ENCODE measurements at places on chromosomes 1 and 21. TPM values are rescaled to one million over a fixed set of nuclear protein-coding genes. Genes with fewer than 3 reads are reported as not detected.
A peak's percentile ranks its signal among the peaks of the same experiment; 100 is the strongest.

Gene GJB3
- 63.0 TPM for total RNA-seq

Gene PBX1
- total RNA-seq: 57.7 TPM

Gene NCMAP
- 0.50 TPM for total RNA-seq

Gene JAM2
- not detected for total RNA-seq

Gene NEK7
- total RNA-seq: 67.4 TPM

Gene DUSP23
- 33.1 TPM for total RNA-seq

Gene MFSD2A
- total RNA-seq: 1.4 TPM

GRCh38 chr1:168918860-168919741 lies 187.4 kb upstream of the ATP1B1 start:
- H3K4me3 ChIP-seq: no peak overlapping the region
- DNase-seq: peak; percentile 76
- peaks cover 73% of the 10 kb centered on the region for H3K4me1 ChIP-seq
- H3K27me3 ChIP-seq: no peaks in the 10 kb centered on the region

DNA sequence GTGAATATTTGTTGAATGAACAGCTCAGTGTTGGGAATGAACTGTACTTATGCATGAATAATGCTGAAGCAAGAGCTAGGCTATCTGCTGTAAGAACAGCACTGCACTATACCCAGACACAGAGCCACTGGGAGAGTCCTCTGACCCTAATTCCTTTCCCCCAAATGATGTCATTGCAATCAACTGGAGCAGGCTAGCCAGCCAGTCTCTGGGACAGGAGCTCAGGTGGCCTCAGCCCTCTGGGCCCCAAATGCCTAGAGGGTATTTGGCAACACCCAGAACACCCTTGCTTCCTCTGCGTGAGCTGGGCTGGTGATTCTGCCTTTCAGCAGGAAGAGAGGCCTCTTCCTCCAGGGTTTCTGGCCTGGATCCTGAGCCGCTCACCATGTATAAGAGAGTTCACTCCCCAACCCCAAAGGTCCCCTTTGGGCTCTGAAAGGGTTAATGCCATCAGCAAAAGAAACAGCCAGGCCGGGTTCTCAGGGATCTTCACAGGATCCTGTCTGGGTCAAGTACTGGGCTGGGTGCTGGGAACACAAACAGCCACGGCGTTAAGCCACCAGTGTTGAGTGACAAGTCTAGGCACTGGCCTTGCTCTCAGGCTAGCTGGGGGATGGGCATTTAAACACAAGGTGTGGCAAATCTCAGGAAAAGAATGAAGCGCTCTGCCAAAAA lies 3.7 kb upstream of the PADI4 start:
- H3K4me3 ChIP-seq: no peak overlapping the region
- peak overlapping the region; percentile 91 for H3K27ac ChIP-seq
- DNase-seq: peak; percentile 97

- H3K27ac ChIP-seq: no peak overlapping the region
- no peak for DNase-seq
- no peaks in the 10 kb centered on the region for H3K36me3 ChIP-seq
- H3K4me3 ChIP-seq: no peak overlapping the region
- peaks cover 24% of the 10 kb centered on the region for H3K4me1 ChIP-seq
- no peaks in the 10 kb centered on the region for H3K27me3 ChIP-seq
Measured at GRCh38 chr1:182611787-182612186, 7.6 kb upstream of the RGS16 start.

GRCh38 chr1:5067246-5067645 lies 412.8 kb downstream of the AJAP1 start:
- H3K27me3 ChIP-seq: no peaks in the 10 kb centered on the region
- no peak overlapping the region for H3K27ac ChIP-seq
- no peaks in the 10 kb centered on the region for H3K36me3 ChIP-seq
- no peaks in the 10 kb centered on the region for H3K4me1 ChIP-seq

DNA sequence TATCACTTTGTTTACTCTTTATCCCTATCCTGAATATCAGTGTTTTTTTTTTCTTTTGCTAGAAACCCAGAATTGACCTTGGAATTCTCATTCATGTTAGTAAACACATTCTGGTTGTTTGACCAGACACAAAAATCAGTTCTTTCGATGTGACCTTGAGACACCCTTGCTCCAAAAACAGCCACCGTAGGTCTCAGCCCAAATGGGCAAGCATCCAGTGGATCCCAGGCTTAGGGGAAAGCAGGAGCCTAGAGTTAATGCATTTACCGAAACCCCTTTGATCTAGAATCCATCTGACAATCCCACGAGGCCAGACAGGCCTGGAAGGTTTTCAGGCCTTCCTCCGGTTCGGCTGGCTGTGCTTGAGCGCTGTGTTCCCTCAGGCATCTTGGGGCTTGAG lies 47.6 kb downstream of the IRF2BP2 start:
- H3K4me3 ChIP-seq: no peak overlapping the region
- H3K27ac ChIP-seq: 0 out of 2 replicates have a peak overlapping the region, but pooled peaks have one; percentile 90
- H3K27me3 ChIP-seq: no peaks in the 10 kb centered on the region
- no peaks in the 10 kb centered on the region for H3K36me3 ChIP-seq
- DNase-seq: no peak

GRCh38 chr1:1678581-1679380 lies 13.8 kb downstream of the SLC35E2B start:
- no peak overlapping the region for H3K4me3 ChIP-seq
- H3K27me3 ChIP-seq: no peaks in the 10 kb centered on the region
- H3K36me3 ChIP-seq: no peaks in the 10 kb centered on the region
- DNase-seq: peak; percentile 11

GRCh38 chr1:30521261-30521865 lies 202.0 kb downstream of the MATN1 start:
- no peak overlapping the region for H3K4me3 ChIP-seq
- H3K27ac ChIP-seq: no peak overlapping the region
- no peak for DNase-seq
- H3K4me1 ChIP-seq: peaks cover 21% of the 10 kb centered on the region

GRCh38 chr1:165726841-165727240 lies 28.5 kb upstream of the ALDH9A1 start:
- H3K27ac ChIP-seq: no peak overlapping the region
- no peak overlapping the region for H3K4me3 ChIP-seq
- H3K27me3 ChIP-seq: no peaks in the 10 kb centered on the region

GRCh38 chr1:175353066-175353465 lies 160.5 kb upstream of the KIAA0040 start:
- no peaks in the 10 kb centered on the region for H3K27me3 ChIP-seq
- DNase-seq: no peak
- peaks cover 7% of the 10 kb centered on the region for H3K4me1 ChIP-seq
- H3K4me3 ChIP-seq: no peak overlapping the region
- H3K27ac ChIP-seq: no peak overlapping the region
- H3K36me3 ChIP-seq: no peaks in the 10 kb centered on the region

DNA sequence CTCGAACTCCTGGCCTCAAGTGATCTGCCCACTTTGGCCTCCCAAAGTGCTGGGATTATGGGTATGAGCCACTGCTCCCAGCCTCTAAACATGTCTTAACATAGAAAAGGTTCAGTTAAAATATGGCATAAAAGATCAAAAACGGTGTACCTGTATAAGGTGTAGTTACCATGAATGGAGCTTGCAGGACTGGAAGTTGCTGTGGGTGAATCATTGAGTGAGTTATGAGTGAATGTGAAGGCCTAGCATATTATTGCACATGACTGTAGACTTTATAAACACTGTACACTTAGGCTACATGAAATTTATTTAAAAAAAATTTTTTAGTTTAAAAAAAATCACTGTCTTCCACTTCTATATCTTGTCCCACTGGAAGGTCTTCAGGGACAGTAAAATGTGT lies 15.7 kb downstream of the ABCD3 start:
- no peaks in the 10 kb centered on the region for H3K4me1 ChIP-seq
- H3K36me3 ChIP-seq: peaks cover 20% of the 10 kb centered on the region
- no peak for DNase-seq

GRCh38 chr1:235945775-235946570 lies 79.3 kb upstream of the LYST start:
- H3K4me3 ChIP-seq: no peak overlapping the region
- peaks cover 13% of the 10 kb centered on the region for H3K4me1 ChIP-seq
- no peak for DNase-seq
- no peaks in the 10 kb centered on the region for H3K27me3 ChIP-seq
- no peak overlapping the region for H3K27ac ChIP-seq

DNA sequence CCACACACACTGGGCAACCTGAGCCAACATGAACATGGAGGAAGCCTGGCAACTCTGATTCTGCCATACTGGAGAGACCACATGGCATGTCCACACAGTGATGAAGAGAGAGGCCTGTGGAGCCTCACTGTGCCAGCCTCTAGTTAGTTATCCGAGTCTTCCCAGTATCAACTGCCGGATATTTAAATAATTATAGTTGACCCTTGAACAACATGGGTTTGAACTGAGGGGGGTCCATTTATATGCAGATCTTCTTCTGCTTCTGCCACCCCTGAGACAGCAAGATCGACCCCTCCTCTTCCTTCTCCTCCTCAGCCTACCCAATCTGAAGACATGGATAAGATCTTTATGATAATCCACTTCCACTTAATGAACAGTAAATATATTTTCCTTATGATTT lies 27.8 kb downstream of the DDAH1 start:
- H3K4me1 ChIP-seq: peaks cover 8% of the 10 kb centered on the region
- H3K27me3 ChIP-seq: no peaks in the 10 kb centered on the region
- no peaks in the 10 kb centered on the region for H3K36me3 ChIP-seq
- no peak overlapping the region for H3K27ac ChIP-seq
- no peak for DNase-seq

DNA sequence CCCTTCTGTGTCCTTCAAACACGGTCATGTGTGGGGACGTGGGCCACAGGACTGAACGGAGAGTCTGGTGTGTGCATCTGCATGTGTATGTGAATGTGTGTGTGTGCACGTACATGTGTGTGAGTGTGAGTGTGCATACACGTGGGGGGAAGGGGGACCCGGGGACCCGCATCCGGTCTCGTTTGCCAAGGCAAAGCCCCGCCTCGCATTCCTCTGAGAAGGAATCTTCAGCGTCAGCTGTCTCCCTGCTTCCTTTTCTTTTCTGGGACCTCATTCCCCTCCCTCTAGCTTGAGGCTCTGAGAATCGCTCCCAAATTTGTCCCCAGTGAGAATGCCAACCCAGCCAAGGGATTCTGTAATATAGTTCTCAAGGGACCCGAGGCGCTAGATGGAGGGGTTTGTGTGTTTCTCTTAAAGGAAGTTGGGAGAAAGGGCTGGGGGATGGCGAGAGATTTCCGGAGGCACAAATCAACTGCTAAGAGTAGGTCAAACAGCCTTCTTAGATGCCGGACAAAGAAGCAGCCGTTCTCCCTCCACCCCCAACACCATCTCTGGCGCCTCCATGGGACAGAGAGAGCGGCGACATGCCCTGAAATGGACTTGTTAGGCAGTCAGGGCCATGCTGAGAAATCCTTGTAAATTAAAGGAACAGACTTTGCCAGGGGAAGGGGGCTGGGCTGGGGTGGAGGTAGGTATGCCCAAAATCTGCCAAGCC lies 6.6 kb downstream of the IFFO2 start:
- H3K4me1 ChIP-seq: peaks cover 16% of the 10 kb centered on the region
- no peaks in the 10 kb centered on the region for H3K27me3 ChIP-seq
- no peak overlapping the region for H3K27ac ChIP-seq
- H3K4me3 ChIP-seq: no peak overlapping the region
- DNase-seq: no peak
- H3K36me3 ChIP-seq: no peaks in the 10 kb centered on the region

DNA sequence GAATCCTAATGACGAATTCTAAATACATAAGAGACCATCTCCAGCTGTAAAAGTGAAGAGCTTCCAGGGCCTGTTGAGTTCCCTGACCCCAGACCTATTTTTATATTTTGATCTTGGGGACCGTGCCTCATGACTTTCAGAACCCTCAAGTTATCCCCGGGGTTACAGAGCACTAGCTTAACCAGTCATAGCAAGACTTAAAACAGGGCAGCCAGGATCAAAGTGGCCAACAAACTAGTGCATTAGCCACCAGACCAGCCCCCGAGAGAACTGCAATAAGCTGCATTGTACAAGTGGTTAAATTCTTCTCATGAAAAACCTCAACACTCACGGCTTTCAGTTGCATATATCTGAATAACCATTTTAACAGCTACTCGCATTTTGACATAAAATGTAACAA lies 183.0 kb downstream of the BARHL2 start:
- H3K36me3 ChIP-seq: no peaks in the 10 kb centered on the region
- H3K4me3 ChIP-seq: no peak overlapping the region
- H3K4me1 ChIP-seq: no peaks in the 10 kb centered on the region

GRCh38 chr1:85148524-85149250 lies 52.1 kb downstream of the SYDE2 start:
- peaks cover 42% of the 10 kb centered on the region for H3K4me1 ChIP-seq
- no peak overlapping the region for H3K27ac ChIP-seq
- H3K4me3 ChIP-seq: no peak overlapping the region
- peak; percentile 10 for DNase-seq

DNA sequence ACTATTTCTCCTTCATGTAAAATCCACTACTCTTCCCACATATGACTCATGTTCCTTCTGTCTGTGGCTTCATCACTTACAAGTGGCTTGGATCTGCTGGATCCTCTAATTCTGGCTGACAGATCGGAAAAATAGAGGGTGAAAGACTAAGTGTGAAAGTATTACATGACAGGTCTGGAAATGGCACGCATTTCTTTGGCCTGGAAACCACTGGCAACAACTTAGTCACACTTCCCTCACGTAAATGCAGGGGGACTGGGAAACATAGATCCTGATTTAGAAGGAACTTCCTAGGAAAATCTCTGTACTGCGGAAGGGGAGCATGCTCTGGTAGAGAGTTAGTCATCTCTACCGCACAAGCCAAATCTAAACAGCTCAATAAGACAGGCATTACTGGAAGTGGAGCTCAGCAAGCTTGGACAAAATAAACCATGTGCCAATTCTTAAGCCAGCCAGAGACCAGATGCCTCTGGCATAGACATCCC lies 305.4 kb upstream of the PTBP2 start:
- H3K36me3 ChIP-seq: no peaks in the 10 kb centered on the region
- H3K27ac ChIP-seq: no peak overlapping the region
- no peaks in the 10 kb centered on the region for H3K27me3 ChIP-seq
- H3K4me3 ChIP-seq: no peak overlapping the region
- no peaks in the 10 kb centered on the region for H3K4me1 ChIP-seq
- DNase-seq: no peak

- no peaks in the 10 kb centered on the region for H3K36me3 ChIP-seq
- H3K4me3 ChIP-seq: no peak overlapping the region
- DNase-seq: no peak
- H3K27me3 ChIP-seq: no peaks in the 10 kb centered on the region
- H3K27ac ChIP-seq: no peak overlapping the region
Measured at GRCh38 chr1:59707178-59707791, 107.5 kb upstream of the HOOK1 start.

DNA sequence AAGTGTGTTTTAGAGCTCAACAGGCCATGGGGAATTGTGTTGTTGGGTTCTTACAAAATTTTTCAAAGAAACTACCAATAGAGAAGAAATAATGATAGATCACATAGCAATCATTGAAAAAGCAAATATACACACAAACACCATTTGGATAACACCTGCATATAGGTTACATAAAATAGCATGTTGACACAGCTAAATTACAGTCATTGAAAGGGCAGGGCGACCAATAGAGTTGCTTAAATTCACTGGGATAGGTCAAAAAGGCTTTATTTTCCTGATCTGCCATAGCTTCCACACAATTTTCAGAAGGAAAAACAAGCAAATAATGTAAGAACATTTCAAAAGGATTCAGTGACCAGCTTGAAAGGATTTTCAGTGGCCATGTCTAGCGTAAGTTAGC lies 57.9 kb upstream of the FGGY start:
- no peak for DNase-seq
- H3K27ac ChIP-seq: no peak overlapping the region
- H3K4me3 ChIP-seq: no peak overlapping the region
- no peaks in the 10 kb centered on the region for H3K4me1 ChIP-seq
- H3K27me3 ChIP-seq: no peaks in the 10 kb centered on the region

- H3K27me3 ChIP-seq: no peaks in the 10 kb centered on the region
- H3K4me1 ChIP-seq: peaks cover 21% of the 10 kb centered on the region
- peak overlapping the region; percentile 82 for H3K4me3 ChIP-seq
Measured at GRCh38 chr1:185155600-185156287, 1.0 kb downstream of the TRMT1L start.
